ENCODE measurements at places on chromosomes 3 and 15.

DNA sequence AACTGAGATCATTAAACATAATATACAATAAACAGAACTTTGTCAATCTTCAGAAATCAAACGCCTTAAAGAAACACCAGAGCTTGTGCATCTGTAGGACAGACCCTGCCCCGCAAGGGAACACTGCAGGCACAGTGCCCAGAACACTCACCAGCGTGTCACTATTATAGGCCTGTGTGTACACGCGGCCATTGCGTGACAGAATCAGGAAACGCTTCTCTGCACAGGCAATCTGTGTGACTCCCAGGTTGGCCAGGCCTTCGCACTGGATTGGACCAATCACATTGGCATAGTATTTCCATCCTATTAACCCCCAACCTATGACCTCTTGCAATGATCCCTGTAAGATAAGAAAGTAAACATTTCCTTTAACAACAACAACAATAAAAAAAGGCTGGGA is 52.9 kb downstream of the HERC2 start:
- no peak for DNase-seq

DNA sequence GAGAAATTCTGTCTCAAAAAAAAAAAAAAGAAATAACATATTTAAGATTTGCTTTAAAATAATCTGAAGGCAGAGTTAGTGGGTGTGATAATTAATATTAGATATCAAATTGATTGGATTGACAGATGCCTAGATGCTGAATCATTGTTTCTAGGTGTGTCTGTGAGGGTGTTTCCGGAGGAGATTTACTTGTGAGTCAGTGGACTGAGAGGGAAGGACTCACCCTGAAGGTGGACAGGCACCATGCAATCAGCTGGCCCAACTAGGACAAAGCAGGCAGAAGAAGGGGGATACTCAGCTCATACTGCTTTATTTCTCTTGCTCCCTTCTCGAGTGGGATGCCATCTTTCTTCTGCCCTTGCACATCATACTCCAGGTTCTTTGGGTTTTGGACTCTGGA is 16.7 kb upstream of the RPL24 start:
- no peak for DNase-seq

DNA sequence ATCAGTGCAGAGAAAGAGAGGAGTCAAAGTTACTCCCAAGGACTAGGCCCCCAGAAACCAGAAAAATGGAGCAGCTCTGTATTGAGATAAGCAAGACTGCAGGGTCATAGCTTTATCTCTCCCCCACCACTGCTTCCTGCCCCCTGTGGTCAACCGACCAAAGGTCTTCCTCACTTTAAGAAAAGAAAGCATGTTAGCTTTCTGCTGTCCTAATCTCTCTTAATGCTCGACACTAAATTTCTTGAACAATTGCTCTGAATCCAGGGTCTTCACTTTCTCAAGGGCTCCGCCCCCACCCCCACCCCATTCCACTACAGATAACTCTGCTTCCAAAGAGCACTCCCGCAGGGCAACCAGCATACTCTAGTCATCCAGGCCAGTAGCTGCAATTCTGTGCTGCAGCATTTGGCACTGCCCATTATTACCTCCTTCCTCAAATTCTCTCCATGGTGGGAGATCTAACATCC is 31.9 kb downstream of the TNIK start:
- DNase-seq = no peak

DNA sequence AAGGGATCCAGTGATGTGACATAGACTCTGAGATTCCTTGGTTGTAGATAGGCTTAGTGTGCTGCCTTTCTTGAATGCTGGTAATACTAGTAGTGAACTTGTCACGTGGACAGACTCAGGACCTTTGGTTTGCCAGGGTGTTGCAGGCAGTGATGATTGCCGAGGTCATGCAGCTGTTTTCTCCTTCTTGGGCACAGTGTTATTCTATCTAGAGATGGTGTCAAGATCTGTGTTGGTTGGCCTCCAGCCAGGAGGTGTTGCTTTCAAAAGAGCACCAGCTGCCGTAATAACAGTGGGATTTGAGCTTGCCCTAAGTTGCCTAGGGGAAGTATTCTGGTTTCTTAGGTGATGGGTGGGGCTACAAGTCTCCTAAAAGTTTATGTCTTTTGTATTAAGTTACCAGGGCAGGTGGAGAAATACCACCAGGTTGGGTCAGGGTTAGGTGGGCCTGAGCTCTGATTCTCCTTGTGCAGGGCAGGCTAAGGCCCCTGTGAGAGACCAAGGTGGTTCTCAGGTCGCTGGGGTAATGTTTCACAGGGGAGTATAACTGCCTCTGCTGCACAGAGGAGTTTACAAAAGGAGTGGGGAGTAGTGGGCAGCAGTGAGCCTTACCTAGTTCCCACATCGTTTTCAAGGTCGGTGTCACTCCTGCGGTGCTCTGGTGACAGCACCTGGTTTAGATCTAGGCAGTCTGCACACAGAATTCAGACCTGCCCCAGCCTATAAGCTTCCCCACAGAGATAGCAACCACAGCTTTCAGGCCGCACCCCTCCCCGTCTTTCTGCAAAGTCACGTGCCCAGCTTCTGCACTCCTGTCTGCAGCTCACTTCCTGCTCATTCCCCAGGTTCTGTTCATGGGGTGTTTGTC is 350.3 kb downstream of the DOCK3 start:
- DNase-seq = no peak

- DNase-seq = no peak
Measured at GRCh38 chr15:52617026-52617425, 48.2 kb upstream of the ARPP19 start.

GRCh38 chr3:32405155-32405554 is 13.5 kb downstream of the CMTM7 start:
- DNase-seq = no peak

- DNase-seq = no peak
Measured at GRCh38 chr3:168801794-168802193, 706.1 kb upstream of the GOLIM4 start.

DNA sequence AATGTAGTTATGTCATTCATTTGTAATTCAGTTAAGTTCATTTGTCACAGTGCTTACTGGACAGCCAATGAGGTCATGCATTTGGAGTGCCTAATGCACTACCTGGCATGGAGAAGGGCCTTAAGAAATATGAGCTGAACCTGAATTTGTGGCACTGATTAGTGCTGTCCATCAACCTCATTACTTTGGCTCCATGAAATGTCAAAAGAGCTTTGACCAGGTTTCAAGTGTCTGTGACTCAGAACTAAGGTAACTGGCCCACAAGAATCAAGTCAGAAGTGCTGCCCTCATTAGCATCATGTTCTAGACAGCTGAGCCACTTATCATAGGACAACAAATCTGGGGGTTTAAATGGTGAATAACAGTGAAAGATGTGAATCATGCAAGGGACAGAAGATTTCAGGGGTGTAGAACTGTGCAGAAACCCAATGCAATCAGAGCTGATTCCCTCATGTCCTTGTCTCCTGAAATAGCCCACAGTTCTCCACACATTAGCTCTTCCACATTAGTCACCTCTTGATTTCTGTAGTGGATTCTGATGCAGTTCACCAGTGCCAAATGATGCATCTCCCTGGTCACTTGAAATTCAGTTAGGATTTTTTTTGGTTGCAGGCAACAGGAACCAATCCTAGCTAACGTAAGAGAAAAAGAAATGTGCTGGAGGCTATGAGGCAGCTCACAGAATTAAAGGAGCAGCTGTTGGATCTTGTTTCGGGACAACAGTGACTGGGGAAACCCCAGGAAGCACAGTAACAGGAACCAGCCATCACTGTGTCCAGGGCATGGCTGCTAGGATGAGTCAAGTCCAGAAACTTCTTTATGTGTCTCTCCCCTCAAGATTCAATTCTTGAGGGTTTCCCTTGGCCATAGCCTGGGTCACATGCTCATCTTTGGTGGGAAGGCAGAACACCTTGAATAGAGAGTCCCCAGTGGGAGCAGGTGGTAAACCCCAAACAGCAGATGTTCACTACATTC is 38.7 kb downstream of the CHST2 start:
- peak; percentile 14 for DNase-seq

DNA sequence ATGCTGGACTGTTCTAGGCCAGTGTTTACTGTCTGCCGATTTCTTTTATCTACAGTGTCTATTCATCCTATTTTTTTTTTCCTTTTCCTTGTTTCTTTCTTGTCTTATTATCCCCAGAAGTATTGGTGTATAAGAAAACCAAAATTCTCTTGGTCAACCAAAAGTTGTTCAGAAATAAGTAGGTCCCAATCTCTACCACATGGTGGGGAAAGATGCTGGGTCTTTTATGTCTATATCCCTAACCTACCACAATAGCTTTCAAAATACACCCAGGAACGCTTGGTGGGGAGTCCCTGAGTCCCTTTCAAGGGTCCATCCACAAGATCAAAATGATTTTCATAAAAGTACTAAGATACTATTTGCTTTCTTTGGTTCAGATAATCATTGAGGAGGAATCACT is 225.6 kb downstream of the CLSTN2 start:
- DNase-seq = no peak

DNA sequence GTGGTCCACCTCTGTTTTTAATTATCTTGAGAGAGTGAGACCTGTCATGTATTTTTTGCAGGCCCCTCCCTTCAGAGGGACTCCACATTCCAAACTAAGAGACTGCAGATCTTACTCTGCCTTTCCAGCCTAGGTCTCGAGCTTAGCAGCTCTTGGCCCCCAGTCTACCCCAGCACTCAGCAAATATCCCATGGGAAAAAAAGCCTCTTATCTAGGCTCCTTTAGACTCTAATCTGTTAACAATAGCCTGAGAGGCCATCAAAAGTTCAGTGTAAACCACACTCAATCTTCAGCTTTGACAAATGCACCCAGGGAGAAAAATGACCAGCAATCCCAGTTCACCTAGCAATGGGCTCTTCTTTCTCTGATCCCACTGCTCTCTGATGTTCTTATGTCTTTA is 8.6 kb upstream of the BLM start:
- DNase-seq = no peak

DNA sequence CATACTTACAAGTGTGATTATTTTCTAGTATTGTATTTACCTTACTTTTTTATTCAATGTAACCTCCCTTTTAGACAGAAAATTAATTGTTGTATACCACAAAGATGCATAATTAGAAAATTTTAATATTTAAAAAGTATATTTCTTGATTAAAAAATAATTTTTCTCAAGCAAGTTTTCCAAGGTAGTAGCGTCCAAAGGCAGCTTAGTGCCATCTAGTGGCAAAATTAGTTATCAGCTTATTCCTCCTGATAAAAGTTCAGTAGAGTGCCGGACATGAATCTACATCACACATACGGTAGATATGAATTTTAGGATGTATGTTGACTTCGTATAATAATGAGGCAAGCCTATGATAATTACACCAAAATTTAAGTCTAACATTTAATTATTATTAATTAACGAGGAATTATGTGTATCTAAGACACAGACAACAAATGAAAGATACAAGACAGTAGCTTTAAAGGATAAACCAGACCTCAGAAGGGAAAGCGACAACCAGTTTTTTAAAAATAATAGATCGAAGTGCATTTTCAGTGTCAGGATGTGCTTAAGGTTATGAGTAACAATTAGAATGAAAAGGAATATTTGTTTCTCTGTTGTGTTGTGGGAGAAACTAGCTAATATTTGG is 405.9 kb downstream of the ROBO1 start:
- peak; percentile 17 for DNase-seq

DNA sequence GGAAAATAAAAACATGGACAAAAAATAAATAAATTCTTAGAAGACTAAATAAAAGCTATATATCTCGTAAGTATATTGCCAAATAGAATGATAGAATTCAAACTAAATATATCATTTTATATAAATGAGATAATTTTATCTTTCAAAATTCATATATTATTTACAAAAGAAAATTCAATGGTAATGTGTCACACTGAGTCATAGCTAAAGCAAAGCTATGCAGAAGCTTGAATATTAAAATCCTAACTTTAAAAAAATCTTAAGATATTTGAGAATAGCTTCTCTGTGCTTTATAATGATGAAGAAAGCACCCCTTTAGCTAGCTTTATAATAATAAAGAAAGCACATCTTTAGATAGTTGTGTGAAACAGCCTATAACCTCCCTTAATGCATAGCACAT is 1010.8 kb downstream of the OTOL1 start:
- no peak for DNase-seq

DNA sequence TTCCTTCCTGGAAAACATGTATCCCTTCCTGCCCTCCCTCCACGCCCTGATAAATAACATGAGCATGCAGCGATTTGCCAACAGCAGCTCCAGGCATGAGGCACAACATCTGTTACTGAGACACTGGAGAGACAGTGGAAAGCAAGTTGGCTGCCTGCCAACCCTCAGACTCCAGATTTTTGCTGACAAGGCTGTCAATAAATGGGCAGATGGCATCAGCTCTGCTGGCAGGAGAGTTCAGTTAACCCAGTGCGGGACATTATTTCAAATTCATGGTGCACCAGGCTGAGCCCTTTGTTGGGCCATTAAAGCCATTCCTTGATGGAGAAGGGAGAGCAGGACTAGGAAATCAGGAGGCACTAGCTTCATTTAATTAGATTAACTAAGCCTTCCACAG is 293.3 kb downstream of the MEX3B start:
- DNase-seq = no peak

DNA sequence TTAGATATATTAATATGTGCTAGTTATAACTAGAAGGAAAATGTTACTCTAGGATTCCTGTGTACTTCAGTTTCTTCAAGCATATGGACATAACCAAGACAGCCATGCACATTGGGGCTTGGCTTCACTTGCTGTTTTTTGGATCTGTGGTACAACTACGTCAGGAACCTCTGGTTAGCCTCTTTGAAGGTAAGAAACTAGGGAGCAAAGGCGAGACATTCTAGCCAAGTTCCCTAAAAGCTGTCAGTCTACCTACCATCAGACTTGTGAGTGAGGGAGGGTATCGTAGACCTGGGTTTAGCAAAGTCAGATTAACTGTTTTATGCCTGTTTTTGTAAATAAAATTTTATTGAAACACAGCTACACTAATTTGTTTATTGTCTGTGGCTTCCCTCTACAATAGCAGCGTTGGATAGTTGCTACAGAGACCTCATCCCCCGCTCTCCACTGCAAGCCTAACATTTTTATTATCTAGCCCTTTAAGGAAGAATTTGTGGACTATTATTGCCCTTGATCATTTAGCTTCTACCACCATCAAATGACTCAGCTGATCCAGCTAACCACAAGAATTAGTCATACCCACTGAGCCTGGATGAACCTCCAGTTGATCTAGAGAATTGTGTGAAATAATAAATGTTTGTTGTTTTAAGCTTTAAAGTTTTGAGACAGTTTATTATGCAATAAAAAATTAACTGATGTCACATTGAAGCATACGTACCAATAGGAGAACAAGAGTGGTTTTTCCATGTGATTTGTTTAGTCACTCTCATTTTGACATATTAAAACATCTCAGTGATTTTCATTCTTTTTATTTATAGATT is 58.1 kb downstream of the RSRC1 start:
- peak; percentile 92 for DNase-seq

GRCh38 chr3:68249265-68249664 is 594.9 kb upstream of the SUCLG2 start:
- DNase-seq = no peak

GRCh38 chr15:72671525-72671924 is 14.5 kb downstream of the HIGD2B start:
- no peak for DNase-seq

All from RCC 7860 (cell line).